ENCODE measurements at places on chromosomes 7 and 10. TPM values are rescaled to one million over a fixed set of nuclear protein-coding genes. Genes with fewer than 3 reads are reported as not detected.

DNA sequence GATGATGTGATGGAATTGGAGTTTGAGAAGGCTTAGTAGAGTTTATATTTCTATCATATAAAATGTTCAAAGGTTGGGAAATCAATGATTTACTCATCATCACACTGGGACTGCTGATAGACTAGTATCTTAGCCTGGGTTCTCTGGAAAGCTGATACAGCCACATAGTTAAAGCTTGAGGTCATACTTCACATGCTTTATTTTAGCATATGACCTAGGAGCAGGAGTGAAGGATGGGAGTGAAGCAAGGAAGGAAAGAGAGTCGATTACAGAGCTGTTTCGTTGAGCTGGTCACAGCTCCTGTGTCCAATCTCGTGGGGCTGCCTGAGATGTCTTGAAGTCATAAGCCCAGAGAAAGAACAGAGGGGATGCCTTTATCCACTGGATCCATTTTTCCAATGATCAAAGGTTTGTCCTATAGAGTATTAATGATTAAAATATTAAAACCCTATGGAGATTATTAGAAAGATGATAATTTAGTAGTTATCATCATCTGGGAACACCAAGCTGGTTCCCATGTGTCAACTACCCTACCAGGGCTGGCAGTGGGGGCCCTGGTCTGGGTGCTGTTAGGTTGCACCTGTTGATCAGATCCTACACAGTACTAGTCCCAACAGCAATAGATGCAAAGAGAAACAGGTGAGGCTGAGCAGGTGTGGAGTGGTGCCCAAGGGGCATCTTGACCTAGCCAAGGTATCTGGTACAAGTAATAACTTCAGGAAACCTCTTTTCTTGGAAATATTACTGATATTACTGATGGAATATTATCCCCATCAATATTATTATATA is 77.8 kb downstream of the BAMBI start:
- no peak for DNase-seq

PLEKHS1 gene
- total RNA-seq, result 0.15 TPM

DNA sequence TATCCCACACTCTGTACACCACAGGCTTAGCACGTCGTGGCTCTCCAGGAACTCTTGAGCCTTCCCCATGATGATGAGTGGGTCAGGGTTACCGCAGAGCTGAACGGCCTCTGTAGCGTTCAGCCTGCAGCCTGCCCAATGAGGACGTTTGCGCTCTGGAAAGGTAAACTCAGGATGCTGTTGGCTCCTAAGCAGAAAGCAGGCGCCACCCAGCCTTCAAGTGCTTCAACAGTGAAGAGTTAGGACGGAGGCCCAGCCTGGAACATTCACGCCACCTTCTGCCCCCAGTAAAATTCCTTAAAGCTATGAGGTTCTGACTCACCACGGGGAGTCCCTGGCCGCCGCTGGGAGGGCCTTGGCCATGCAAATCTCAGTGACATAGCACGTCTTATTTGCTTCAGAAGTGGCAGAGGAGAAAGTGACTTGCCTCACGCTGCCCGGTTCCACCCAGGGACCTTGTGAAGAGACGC is 161.5 kb upstream of the SH2B2 start:
- no peak for DNase-seq

MYPN gene
- not detected for total RNA-seq

- no peak for DNase-seq
Measured at GRCh38 chr10:127044186-127044585, 139.0 kb downstream of the DOCK1 start.

- DNase-seq, result no peak
Measured at GRCh38 chr7:102096012-102096332, 190.7 kb upstream of the SH2B2 start.

TRA2A gene
- 143 TPM for total RNA-seq

GRCh38 chr7:23438171-23438570 is 32.1 kb downstream of the IGF2BP3 start:
- DNase-seq, result no peak

GAD2 gene
- total RNA-seq, result not detected

SLC39A12 gene
- not detected for total RNA-seq

GRID2IP gene
- total RNA-seq, result 0.07 TPM

- no peak for DNase-seq
Measured at GRCh38 chr10:8910314-8910713, 855.8 kb downstream of the GATA3 start.

GHRHR gene
- not detected for total RNA-seq

DNA sequence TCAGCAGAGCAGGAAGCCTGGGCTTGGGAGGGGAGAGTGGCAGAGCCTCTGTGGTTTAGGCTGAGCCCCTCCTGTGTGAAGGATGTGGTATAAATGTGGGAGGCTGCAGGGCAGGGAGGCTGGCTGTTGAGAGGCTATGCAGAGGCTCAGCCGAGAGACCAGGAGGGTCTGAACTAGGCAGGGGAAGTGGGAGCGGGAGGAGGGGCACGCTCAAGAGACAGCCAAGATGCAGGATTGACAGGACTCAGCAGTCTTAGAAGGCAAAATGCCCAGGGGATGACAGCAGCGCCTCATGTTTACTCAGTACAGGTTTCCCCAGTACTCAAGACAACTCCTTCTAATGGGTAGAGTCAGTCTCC is 24.3 kb downstream of the BTBD16 start:
- peak; percentile 14 for DNase-seq

DNAH11 gene
- 0.77 TPM for total RNA-seq

DNA sequence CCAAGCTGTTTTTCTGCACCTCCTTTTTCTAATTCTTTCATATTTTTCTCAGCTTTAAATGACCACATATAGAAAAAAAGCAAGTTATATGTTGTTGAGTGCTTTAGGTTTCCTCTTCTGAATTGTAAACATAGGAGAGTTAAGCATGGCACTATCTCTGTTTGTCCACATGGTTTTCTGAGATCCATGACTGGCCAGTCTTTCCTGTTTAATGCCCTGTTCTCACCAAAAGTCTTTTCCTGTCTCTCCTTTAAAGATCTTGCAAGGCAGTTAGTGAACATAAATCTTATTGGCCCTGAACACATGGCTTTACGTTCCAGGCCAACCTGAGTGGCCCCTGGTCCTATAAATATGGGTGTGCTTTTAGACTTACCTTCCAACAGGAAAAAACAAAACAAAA is 19.4 kb downstream of the TRPV5 start:
- DNase-seq, result no peak

- no peak for DNase-seq
Measured at GRCh38 chr10:71504570-71504969, 107.8 kb downstream of the CDH23 start.

GRCh38 chr7:99325001-99325493 is 651 bp upstream of the ARPC1A start:
- no peak for DNase-seq

GRCh38 chr10:103632247-103632642 is 138.7 kb downstream of the NEURL1 start:
- DNase-seq, result no peak

GRCh38 chr10:86747796-86748581 is 8.4 kb upstream of the BMPR1A start:
- no peak for DNase-seq

DNA sequence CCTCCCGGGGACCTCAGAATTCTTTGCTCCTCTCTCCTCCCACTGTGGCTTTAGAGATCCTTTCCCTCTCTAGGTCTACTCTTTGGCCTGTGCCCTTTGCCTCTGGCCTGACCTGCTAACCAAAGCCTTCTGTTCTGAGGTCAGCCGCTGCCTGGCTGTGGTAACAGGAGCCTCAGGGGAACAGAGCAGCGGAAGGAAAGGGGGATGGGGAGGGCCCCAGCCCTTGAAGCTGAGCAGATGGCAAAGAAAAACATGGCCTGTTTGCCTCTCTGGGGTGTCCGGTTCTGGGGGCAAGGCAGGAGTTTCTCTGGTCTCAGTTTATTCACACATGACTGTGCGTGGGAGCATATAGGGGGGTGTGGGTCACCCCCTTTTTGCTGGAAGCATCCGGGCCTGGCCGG is 28.2 kb downstream of the COL26A1 start:
- peak; percentile 62 for DNase-seq

ZNF467 gene
- 0.15 TPM for total RNA-seq

DNA sequence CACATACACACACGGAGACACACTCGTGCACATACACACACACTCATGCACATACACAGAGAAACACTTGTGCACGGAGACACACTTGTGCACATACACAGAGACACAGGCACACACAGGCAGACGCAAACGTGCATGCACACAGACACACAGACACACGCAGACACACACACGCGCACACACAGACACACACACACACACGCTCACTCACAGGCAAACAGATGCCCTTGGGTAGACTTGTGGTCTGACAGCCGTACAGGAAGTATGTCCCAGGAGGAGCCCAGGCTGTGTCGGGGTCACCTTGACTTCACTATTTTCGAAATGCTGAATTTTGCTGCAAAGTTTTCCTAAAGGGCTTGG is 538.0 kb downstream of the DNAJB6 start:
- DNase-seq, result peak; percentile 18

RAB19 gene
- 6.9 TPM for total RNA-seq

- no peak for DNase-seq
Measured at GRCh38 chr10:86651021-86651471, 3.3 kb upstream of the OPN4 start.

- DNase-seq, result no peak
Measured at GRCh38 chr10:18486438-18486837, 164.9 kb downstream of the NSUN6 start.

AASS gene
- total RNA-seq, result 0.62 TPM

LIPF gene
- total RNA-seq, result not detected

TMEM270 gene
- not detected for total RNA-seq

- DNase-seq, result no peak
Measured at GRCh38 chr10:113866551-113867394, 12.3 kb downstream of the NHLRC2 start.

ANKRD26 gene
- 10.3 TPM for total RNA-seq

GRCh38 chr7:22983257-22983855 is 30.6 kb downstream of the HYCC1 start:
- DNase-seq, result no peak

MET gene
- 0.22 TPM for total RNA-seq

- DNase-seq, result no peak
Measured at GRCh38 chr10:13095094-13095493, 4.9 kb upstream of the OPTN start.

GRCh38 chr7:42991024-42991423 is 58.8 kb downstream of the MRPL32 start:
- no peak for DNase-seq

NKX2-3 gene
- not detected for total RNA-seq

DNA sequence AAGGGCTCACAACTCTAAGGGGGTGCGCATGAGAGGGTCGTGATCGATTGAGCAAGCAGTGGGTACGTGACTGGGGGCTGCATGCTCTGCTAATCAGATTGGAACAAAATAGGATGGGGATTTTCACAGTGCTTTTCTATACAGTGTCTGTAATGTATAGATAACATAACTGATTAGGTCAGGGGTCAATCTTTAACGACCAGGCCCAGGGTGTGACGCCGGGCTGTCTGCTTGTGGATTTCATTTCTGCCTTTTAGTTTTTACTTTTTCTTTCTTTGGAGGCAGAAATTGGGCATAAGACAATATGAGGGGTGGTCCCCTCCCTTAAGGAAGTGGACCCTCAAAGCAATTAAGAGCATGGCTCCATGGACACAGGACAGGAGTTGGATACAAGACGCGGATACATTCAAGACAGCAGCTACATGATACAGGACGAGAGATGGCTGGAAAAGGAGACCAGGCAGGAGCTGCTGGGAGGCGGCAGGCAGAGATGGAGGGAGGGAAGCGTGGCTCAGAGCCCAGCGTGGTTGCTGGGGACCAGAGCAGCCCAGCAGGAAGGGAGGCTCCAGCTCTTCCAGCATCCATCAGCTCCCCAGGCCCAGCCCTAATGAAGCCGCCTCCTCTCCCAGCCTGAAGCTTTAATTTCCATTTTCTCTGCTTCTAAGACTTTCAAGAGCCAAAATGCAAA is 31.6 kb downstream of the GSDME start:
- no peak for DNase-seq
